ENCODE measurements at places on chromosomes 7 and 10. TPM values are rescaled to one million over a fixed set of nuclear protein-coding genes. Genes with fewer than 3 reads are reported as not detected.
A peak's percentile ranks its signal among the peaks of the same experiment; 100 is the strongest.

Gene UCN3
- total RNA-seq, result not detected

Gene ATG9B
- 8.0 TPM for total RNA-seq

GRCh38 chr10:71396084-71396710 is 523 bp upstream of the CDH23 start:
- DNase-seq, result peak; percentile 35
- peaks cover 69% of the 10 kb centered on the region for H3K27me3 ChIP-seq
- H3K4me1 ChIP-seq, result peaks cover 10% of the 10 kb centered on the region
- no peak overlapping the region for H3K27ac ChIP-seq
- H3K4me3 ChIP-seq, result peak overlapping the region; percentile 63
- no peaks in the 10 kb centered on the region for H3K36me3 ChIP-seq

DNA sequence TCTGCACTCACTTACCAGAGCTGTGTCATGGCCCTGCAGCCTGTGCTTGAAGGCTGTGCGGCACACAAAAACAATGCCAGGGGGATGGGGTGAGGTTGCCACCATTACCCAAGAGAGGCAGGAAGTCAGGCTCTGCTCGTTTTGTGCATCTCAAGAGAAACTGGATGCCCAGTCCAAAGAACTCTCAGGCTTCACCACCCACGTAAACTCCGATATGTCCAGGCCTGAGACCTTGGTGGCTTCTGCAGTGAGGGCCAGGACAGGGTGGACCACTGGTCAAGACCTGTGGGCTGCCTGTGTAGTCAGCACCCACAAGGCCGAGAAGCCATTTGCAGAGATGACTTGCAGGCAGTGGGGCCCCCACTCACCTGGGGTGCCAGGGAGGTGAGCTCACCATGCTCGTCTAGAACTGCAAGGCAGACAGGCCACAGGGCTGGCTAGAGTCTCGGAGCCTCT is 54.7 kb upstream of the EBF3 start:
- no peak overlapping the region for H3K4me3 ChIP-seq
- H3K4me1 ChIP-seq, result peaks cover 5% of the 10 kb centered on the region
- H3K36me3 ChIP-seq, result no peaks in the 10 kb centered on the region
- H3K27me3 ChIP-seq, result peaks cover 2% of the 10 kb centered on the region
- no peak for DNase-seq

DNA sequence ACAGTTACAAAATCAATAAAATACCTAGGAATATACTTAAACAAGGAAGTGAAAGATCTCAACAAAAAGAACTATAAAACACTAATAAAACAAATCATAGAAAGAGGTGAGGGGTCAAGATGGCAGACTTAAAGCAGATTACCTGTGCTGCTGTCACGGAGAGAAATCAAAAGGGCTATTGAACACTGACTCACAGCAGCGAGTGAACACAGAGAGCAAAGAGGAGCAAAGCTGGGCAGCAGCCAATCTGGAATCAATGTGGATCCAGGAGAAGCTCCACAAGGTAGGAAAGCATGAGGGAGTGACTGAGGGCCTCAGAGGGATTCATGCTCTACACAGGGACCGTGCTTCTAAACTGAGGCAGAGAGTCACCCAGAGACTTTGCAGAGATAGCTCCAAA is 562.0 kb upstream of the SEMA3D start:
- H3K36me3 ChIP-seq, result peaks cover 13% of the 10 kb centered on the region
- H3K4me3 ChIP-seq, result no peak overlapping the region
- peaks cover 5% of the 10 kb centered on the region for H3K4me1 ChIP-seq
- H3K27ac ChIP-seq, result no peak overlapping the region
- no peak for DNase-seq
- H3K27me3 ChIP-seq, result no peaks in the 10 kb centered on the region
